ENCODE measurements at places on chromosomes 1 and 21.

DNA sequence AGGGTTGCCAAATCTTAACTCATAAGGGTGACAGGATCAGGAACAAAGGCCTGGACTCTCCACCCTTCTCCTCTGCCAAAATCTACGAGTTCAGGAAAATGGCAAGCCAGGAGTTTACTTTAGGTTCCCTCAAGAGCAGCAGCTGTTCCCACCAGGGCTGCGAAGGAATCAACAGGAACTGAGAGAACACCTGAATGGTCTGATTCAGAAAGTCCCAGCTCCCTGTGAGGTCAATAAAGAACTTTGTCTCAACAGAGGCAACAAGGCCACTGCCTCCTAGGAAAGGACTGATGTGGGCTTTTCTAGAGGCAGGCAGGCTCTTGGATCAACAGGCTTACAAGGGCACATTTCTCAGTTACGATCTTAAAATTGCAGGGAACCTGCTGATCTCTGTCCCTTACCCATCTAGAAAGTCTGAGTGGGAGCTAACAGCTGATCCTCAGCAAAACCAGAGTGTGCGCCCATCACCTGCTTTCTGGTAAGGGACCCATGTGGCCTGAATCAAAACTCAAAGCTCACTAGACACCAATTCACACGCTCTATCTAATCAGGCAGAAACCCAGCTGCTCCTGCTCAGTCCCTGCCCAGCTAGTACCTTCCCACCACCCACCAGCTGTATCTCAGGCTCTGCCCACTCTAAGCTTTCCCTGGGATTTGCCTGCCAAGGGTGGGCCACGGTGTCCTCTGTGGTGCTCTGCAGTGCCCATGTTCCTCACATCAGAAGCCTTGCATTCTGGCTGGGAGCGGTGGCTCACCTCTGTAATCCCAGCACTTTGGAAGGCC is 83.1 kb downstream of the CAPZB start:
- H3K36me3 ChIP-seq = peaks cover 5% of the 10 kb centered on the region
- peaks cover 43% of the 10 kb centered on the region for H3K4me1 ChIP-seq
- no peak overlapping the region for H3K27ac ChIP-seq
- no peak overlapping the region for H3K4me3 ChIP-seq
- DNase-seq = no peak
- no peaks in the 10 kb centered on the region for H3K27me3 ChIP-seq

DNA sequence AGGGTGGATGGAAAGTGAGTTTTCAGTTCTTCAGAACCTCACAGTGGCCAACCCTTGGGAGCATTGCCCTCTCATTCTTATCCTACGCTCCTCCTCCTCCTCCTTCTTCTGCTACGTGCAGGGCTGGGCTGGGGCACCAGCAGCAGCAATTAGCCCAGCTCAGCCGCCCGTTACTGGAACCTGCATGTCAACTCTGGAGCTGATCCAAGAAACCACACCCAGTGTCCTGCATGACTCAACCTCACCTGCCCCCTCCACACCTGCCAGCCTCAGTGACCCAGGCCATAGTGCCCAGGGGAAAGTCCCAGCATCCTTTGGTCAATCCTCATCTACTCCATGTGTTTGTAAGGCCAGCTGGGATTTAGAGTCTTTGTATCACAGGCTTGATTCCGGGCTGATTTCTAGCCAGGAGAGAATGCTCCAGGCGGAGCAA is 12.6 kb downstream of the ELF3 start:
- peaks cover 28% of the 10 kb centered on the region for H3K4me1 ChIP-seq
- no peak for DNase-seq
- no peak overlapping the region for H3K4me3 ChIP-seq

DNA sequence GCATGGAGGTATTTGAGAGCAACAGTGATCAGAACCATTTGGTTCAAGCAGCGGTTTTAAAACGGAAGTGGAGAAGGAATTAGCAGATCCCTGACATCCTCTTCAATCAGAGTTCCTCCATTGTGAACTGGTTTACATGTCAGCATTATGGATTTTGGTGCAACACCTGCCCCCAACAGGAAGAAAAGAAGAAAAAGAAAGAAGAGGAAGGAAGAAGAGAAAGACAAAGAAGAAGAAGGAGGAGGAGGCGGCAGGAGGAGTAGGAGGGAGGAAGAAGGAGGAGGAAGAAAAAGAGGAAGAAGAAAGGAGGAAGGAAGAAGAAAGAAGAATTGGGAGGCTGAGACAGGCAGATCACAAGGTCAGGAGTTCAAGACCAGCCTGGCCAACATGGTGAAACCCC is 17.4 kb downstream of the NDUFS5 start:
- no peaks in the 10 kb centered on the region for H3K4me1 ChIP-seq
- H3K4me3 ChIP-seq = no peak overlapping the region
- no peak for DNase-seq
- H3K27ac ChIP-seq = no peak overlapping the region

GRCh38 chr1:153928791-153929341 is 6.1 kb upstream of the GATAD2B start:
- peaks cover 6% of the 10 kb centered on the region for H3K36me3 ChIP-seq
- no peak overlapping the region for H3K27ac ChIP-seq
- no peaks in the 10 kb centered on the region for H3K27me3 ChIP-seq
- H3K4me1 ChIP-seq = peaks cover under 1% of the 10 kb centered on the region

All from mesothelial cell of epicardium (in vitro differentiated cells).